Body of pancreas (tissue), 4 donors: ENCODE measurements at places on chromosomes 16 and 17. TPM values are rescaled to one million over a fixed set of nuclear protein-coding genes. Genes with fewer than 3 reads are reported as not detected.

DNA sequence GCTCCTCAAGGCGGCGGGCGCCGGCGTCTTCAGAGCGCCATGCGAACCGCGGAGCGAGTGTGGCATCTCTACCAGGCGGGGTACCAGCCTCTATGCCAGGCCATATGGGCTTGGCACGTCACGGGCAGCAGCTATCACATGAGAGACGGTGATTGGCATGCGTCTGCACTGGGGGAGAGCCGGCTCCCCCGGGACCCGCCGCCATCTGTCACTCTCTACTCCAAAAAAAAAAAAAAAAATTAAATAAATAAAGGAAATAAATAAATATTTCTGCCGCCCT, at the start of gene NEUROD2:
Gene NEUROD2 (minus strand): TSS at position 70 of the 280 bp plus-strand sequence. CDS start 1,321 bp downstream, outside the sequence.
- H3K36me3 ChIP-seq: no peaks in the 10 kb centered on the region
- no peak for DNase-seq
- no peak within 1 kb of the TSS for H3K27ac ChIP-seq
- H3K27me3 ChIP-seq: no peaks in the 10 kb centered on the region
- H3K4me1 ChIP-seq: peaks cover 28% of the 10 kb centered on the region

- peaks cover 64% of the 10 kb centered on the region for H3K4me1 ChIP-seq
- no peak overlapping the region for H3K4me3 ChIP-seq
- no peaks in the 10 kb centered on the region for H3K36me3 ChIP-seq
- no peak for DNase-seq
- H3K27ac ChIP-seq: peak overlapping the region; percentile 78
- peaks cover 39% of the 10 kb centered on the region for H3K27me3 ChIP-seq
Observed at GRCh38 chr16:54284931-54285413, 1.6 kb downstream of the IRX3 start.

DNA sequence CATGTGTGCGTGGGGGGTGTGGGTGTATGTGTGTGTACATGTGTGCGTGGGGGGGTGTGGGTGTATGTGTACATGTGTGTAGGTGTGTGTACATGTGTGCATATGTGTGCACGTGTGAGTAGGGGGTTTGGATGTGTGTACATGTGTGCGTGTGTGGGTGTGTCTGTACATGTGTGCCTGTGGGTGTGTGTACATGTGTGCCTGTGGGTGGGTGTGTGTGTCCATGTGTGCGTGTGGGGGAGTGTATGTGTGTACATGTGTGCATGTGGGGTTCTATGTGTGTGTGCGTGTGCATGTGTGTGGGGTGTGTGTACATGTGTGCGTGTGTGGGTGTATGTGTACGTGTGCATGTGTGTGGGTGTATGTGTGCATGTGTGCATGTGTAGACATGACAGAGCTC, 129.1 kb downstream of the C16orf95 start:
- H3K4me3 ChIP-seq: no peak overlapping the region
- H3K36me3 ChIP-seq: no peaks in the 10 kb centered on the region
- DNase-seq: no peak
- H3K27ac ChIP-seq: no peak overlapping the region

GRCh38 chr17:36722903-36723263, 121.5 kb downstream of the MRM1 start:
- no peak overlapping the region for H3K4me3 ChIP-seq
- no peaks in the 10 kb centered on the region for H3K27me3 ChIP-seq
- H3K36me3 ChIP-seq: no peaks in the 10 kb centered on the region
- no peak for DNase-seq
- H3K4me1 ChIP-seq: peaks cover 8% of the 10 kb centered on the region

- no peaks in the 10 kb centered on the region for H3K36me3 ChIP-seq
- no peaks in the 10 kb centered on the region for H3K4me1 ChIP-seq
- no peaks in the 10 kb centered on the region for H3K27me3 ChIP-seq
- H3K27ac ChIP-seq: no peak overlapping the region
Observed at GRCh38 chr17:55622547-55622946, 100.1 kb downstream of the TMEM100 start.

DNA sequence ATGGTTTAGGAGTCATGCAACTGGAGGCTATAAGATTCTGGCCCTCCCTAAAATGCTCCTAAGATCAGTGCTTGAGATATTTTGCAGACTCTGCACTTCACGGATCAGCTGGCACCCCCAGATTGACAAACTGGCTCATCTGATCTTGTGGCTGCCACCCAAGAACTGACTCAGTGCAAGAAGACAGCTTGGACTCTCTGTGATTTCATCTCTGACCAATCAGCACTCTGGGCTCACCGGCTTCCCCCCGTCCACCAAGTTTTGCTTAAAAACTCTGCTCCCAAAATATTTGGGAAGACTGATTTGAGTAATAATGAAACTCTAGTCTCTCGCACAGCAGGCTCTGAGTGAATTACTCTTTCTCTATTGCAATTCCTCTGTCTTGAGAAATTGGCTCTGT, 26.3 kb upstream of the CCL2 start:
- peaks cover under 1% of the 10 kb centered on the region for H3K4me1 ChIP-seq
- no peak overlapping the region for H3K4me3 ChIP-seq
- no peaks in the 10 kb centered on the region for H3K27me3 ChIP-seq
- DNase-seq: no peak
- H3K27ac ChIP-seq: no peak overlapping the region

GRCh38 chr16:87420026-87421002, 28.2 kb downstream of the MAP1LC3B start:
- DNase-seq: no peak
- H3K36me3 ChIP-seq: peaks cover 13% of the 10 kb centered on the region
- H3K4me3 ChIP-seq: no peak overlapping the region
- H3K27me3 ChIP-seq: no peaks in the 10 kb centered on the region
- H3K4me1 ChIP-seq: no peaks in the 10 kb centered on the region
- no peak overlapping the region for H3K27ac ChIP-seq

DNA sequence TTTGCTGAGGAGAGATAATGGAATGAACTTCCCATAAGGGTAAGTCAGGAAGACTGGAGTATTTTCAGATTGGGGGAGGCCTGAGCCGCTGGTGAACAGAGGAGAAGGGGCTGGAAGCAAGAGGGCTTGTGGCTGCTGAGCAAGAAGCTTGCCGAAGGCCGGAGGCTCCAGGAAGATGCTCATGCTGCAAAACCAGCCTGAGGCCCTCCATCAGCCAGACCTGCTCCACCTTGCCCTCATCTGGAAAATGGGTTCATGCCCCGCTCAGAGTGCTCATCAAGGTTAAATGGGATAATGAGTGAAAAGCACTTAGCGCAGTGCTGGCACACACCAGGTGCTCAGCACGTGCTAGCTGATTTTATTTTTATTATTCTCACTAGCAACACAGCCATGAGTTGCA, 5.5 kb upstream of the ASGR1 start:
- DNase-seq: no peak
- H3K27me3 ChIP-seq: no peaks in the 10 kb centered on the region
- H3K4me3 ChIP-seq: no peak overlapping the region
- H3K4me1 ChIP-seq: peaks cover 7% of the 10 kb centered on the region
- no peak overlapping the region for H3K27ac ChIP-seq

GRCh38 chr16:55672471-55672870, 16.7 kb downstream of the SLC6A2 start:
- no peak overlapping the region for H3K4me3 ChIP-seq
- H3K27ac ChIP-seq: no peak overlapping the region
- H3K4me1 ChIP-seq: no peaks in the 10 kb centered on the region
- no peaks in the 10 kb centered on the region for H3K27me3 ChIP-seq

DNA sequence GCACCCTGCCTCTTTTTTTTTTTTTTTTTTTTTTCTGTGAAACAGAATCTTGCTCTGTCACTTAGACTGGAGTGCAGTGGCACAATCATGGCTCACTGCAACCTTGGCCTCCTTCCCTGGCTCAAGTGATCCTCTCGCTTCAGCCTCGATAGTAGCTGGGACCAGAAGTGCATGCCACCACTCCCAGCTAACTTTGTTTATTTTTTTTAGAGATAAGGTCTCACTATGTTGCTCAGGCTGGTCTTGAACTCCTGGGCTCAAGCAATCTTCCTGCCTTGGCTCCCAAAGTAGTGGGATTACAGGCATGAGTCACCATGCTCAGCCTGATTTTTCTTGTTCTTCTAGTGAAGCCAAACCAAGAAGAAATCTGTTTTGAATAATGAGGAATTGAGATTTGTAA, 25.0 kb downstream of the CDK12 start:
- H3K4me1 ChIP-seq: no peaks in the 10 kb centered on the region
- peaks cover 9% of the 10 kb centered on the region for H3K36me3 ChIP-seq
- DNase-seq: no peak
- H3K4me3 ChIP-seq: no peak overlapping the region
- no peaks in the 10 kb centered on the region for H3K27me3 ChIP-seq

DNA sequence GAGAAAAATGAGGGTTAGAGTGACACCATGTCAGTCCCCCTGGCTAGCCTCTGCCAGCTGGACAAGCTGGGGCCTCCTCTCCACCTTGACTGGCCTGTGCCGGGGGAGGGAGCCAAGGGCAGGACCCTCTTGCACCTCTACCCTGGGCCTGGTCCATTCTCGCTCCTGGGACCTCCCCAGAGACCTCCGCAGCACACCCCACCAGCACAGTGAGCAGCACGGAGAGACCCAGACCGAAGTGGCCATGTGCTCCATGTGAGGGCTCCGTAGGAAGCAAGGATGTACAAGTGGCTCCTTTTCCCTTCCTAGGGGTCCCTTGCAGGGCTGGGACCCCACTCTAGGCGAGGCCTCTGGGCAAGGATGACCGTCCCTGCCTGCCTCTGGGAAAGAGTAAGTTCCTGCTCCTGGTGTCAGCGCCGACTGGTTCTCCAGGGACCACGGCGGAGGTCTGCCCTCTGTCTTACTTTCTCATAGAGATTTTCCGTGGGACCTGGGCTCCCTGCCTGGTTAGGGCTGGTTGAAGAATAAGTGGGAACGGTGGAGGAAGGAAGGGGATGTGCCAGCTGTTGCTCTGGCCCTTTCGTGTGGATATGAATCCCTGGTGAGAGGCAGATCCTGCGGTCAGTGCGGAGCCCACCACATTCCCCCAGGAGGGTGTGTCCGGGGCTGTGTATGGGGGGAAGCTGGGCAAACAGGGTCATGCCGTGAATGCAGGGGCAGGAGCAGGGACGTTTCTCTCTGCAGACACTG, 124.2 kb downstream of the METRNL start:
- no peak overlapping the region for H3K4me3 ChIP-seq
- no peaks in the 10 kb centered on the region for H3K27me3 ChIP-seq
- no peaks in the 10 kb centered on the region for H3K4me1 ChIP-seq
- no peak overlapping the region for H3K27ac ChIP-seq

- H3K36me3 ChIP-seq: no peaks in the 10 kb centered on the region
- H3K4me3 ChIP-seq: no peak overlapping the region
- no peak overlapping the region for H3K27ac ChIP-seq
- no peak for DNase-seq
- no peaks in the 10 kb centered on the region for H3K27me3 ChIP-seq
Observed at GRCh38 chr16:54412777-54413455, 126.3 kb upstream of the IRX3 start.

GRCh38 chr16:11679250-11679649, 11.0 kb downstream of the SNN start:
- no peak overlapping the region for H3K27ac ChIP-seq
- H3K4me1 ChIP-seq: peaks cover 53% of the 10 kb centered on the region
- no peak overlapping the region for H3K4me3 ChIP-seq
- H3K36me3 ChIP-seq: peaks cover 9% of the 10 kb centered on the region
- DNase-seq: no peak

DNA sequence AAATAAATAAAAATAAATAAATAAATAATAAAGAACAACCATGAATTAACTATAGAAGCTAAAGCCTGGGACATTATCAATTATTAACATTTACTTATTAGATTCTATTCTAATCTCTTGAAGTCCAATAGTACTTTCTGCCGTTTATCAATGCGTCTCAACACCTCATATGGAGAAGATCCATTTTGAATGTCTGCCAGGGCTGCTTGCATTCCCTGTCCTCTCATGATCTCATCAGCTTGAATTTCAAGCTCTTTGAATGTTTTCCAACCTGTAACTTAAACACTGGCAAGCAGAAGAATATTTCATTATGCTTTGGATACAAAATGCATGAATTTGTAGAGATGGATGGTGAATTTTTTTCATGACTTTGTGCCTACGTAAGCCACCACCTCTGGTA, 191.9 kb upstream of the ANKFN1 start:
- no peaks in the 10 kb centered on the region for H3K4me1 ChIP-seq
- no peak overlapping the region for H3K27ac ChIP-seq
- H3K4me3 ChIP-seq: no peak overlapping the region

DNA sequence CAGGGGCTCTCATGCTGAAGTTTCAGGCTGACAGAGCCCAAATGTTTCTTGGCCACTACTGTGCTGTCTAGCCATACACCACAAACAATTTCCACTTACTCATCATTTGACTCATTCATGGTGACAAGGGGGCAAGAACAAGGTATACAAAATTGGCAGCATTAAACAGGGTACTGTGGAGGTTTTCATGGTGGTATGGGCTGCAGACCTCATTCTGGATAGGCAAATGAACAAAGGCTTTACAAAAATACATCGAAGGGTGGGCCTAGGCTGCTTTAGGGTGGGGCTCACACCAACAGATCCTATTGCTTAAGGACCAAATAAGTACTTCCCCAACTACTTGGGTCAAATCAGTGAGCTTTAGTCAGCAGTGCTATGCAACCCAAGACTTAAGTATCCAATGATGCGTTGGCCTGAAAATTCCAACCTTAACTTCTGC, 53.0 kb downstream of the N4BP1 start:
- H3K27ac ChIP-seq: no peak overlapping the region
- H3K4me3 ChIP-seq: no peak overlapping the region
- peaks cover 44% of the 10 kb centered on the region for H3K4me1 ChIP-seq
- no peak for DNase-seq
- H3K36me3 ChIP-seq: no peaks in the 10 kb centered on the region
- no peaks in the 10 kb centered on the region for H3K27me3 ChIP-seq

DNA sequence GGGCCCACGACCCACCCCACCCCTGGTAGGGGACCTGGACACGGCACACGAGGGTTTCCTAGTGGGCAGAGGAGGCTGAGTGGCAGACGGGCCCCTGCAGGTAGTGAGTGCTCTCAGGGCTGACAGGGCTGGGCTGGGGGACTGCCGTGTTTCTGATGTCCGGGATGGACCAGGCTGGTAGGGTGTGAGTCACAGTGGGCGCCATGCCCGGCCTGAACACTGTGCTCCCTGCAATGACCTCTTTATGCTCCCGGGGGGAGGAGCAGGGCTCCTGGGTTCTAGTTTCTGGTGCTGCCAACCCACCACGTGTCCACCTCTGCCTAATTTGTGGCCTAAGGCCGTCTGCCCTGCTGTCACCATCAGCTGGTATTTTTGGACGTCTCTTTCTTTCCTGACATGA, 26.3 kb downstream of the ARHGAP23 start:
- no peaks in the 10 kb centered on the region for H3K36me3 ChIP-seq
- H3K27ac ChIP-seq: peak overlapping the region; percentile 36
- peak; percentile 36 for DNase-seq
- peaks cover 4% of the 10 kb centered on the region for H3K27me3 ChIP-seq
- no peak overlapping the region for H3K4me3 ChIP-seq

Gene REXO5
- total RNA-seq: 2.3 TPM

Gene SETD1A
- total RNA-seq: 4.7 TPM

Gene SLC35G6
- not detected for total RNA-seq

Gene GAST
- not detected for total RNA-seq

Gene ATP1B2
- total RNA-seq: 1.3 TPM

Gene UTP4
- 9.2 TPM for total RNA-seq

Gene CIAO2B
- 7.6 TPM for total RNA-seq

Gene FADS6
- not detected for total RNA-seq

Gene AGRP
- not detected for total RNA-seq

Gene PIRT
- total RNA-seq: not detected

Gene CLEC3A
- total RNA-seq: not detected

Gene GPRC5C
- 71.2 TPM for total RNA-seq

Gene MT1F
- total RNA-seq: 92.0 TPM

Gene MYADML2
- total RNA-seq: not detected

Gene COG7
- total RNA-seq: 19.5 TPM

Gene TSPAN10
- total RNA-seq: 1.0 TPM

Gene KRTAP4-9
- not detected for total RNA-seq

Gene CCL18
- total RNA-seq: not detected

Gene CRHR1
- not detected for total RNA-seq

Gene C17orf75
- total RNA-seq: 7.6 TPM

Gene NATD1
- 2.6 TPM for total RNA-seq

Gene PPL
- total RNA-seq: 20.2 TPM
